Activated CD4-positive, alpha-beta T cell treated with anti-CD3 and anti-CD28 coated beads, Interleukin-2, amount 50 U/mL, for 1 hour (primary cell): ENCODE measurements at places on chromosomes 5 and 9.

DNA sequence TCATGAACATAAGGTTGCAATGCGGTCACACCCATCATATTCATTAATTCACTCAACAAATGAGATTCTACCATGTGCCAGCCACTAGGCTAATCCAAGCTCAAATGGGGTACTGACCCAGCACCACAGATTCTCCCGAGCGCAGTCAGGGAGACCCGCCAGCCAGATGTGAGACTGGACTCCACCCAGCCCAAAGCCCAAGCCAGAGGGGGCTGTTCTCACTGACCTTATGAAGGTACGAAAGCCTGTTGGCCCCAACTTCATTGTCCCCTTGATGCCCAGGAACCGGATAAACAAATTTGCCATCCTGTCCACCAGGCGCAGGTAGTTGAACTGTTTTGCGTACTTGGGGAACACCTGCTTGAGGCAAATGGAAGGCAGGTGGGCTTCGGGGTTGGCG is 218.8 kb downstream of the DAB2IP start:
- no peak for DNase-seq

GRCh38 chr9:116501871-116502270 is 185.2 kb upstream of the TRIM32 start:
- no peak for DNase-seq

GRCh38 chr9:14356351-14357265 is 42.7 kb upstream of the NFIB start:
- DNase-seq, result no peak

DNA sequence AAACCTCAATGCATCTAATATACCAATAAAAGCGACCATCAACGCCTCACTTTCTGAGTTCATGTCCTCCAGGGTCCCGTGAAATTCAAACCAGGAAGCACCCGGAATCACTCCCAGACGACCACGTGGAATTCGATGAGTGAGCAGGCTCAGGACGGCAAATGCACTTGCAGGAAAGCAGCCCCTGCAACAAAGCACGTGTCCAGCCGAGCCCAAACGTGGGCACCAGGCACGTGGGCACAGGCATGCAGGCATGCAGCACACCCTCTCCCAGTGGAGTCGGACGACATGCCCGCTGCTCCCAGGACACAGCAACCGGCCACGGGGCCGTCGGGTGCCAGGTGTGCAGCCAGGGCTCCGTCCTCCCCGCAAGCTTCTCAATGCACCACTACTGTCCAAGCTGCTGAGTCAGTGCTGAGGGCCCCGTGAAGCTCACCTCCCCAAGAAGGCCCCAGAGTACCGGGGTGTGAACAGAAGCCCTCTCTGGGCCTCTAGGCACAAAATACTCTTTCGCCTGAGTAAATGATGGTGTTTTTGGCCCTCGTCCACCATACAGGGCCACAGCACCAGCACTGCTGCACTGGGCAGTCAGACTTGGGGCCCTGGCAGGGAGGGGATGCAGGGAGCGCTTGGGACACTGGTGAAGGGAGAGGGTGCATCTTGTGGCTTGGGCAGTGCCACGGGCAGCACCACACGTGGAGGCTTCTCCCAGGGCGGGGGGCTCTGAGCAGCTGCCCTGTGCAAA is 87.6 kb downstream of the VAV2 start:
- DNase-seq, result no peak

GRCh38 chr5:124421584-124421983 is 324.9 kb downstream of the ZNF608 start:
- DNase-seq, result no peak

DNA sequence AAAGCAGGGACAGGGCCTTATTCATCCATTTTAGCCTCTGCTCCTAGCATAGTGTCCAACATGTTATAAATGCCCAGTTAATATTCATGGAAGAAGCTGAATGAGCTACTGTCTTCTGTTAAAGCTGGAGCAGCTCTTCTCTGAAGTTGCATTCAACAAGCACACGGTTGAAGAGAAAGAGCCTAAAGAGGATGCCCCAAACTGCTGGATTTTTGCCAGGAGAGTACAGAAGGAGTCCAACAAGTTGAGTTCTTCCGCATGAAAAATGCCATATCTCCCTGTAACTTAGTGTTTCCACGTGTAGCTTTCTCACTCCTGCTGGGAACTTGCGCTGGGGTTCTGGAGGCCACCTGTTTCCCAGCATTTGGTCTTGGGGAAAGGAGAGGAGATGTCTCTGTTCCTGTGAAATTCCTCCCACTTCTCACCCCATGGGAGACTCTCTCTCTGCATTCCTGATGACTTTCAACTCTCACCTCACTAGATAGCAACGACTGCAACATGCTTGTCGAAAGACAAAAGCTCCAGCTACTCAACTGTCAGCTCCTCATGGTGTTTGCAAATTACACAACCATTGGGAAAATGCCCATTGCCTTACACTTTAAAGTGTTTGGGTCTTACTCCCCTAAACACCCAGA is 122.8 kb downstream of the KIF4B start:
- DNase-seq, result no peak

DNA sequence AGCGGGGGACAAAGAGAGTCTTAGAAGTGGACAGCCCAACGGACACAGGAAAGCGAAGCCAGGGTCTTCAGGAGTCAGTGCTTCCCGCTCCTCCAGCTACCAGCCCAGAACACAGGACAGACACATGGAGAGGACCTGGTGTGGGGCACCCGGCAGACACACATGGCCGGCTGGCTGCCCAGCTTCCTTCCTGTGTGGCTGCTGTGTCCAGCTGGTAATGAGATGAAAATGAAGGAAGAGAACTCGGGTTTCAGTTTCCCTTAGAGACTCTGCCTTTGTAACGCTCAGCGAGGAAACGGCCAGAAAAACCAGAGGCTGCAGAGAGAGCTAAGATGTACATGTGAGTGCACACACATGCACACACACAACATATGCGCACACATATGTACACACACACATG is 87.5 kb downstream of the SECISBP2 start:
- no peak for DNase-seq

DNA sequence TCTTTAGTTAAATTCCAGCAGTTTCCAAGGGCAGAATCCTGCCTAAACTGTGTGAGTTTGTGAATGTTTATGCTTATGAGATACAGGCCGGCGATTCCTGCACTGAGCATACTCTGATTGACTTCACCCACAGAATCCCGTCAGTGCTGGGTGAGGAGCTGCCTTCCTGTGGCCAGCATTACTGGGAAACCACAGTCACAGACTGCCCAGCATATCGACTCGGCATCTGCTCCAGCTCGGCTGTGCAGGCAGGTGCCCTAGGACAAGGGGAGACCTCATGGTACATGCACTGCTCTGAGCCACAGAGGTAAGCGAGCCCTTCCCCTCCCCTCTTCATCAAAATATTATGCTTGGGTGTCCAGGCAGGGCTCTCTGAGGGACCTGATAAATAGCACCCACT is 103.7 kb downstream of the CMYA5 start:
- DNase-seq, result no peak

DNA sequence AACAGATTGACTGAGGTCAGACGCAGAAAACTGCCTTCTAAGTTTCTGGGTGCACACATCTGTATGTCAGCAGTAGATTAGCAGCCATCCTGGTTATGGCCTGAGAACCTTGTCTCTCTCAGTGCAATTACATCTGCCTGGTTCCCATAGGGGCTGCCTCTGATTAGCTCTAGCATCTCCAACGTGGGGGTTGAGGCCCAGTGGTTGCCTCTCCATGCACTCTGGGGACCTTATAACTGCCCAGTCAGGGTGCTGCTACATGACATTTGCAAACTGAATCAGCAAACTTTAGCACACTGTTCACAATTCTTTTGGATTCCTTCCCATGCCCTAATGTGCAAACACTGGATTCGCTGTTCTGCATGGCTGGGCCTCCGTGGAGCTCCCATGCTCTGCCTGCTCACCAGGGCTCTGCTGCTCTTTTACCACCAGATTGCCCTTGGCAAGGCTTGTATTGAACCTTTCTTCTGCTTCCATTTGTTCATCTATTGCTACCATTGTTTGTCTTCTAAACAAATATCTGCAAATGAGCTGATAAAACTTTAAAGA is 36.2 kb downstream of the SNX18 start:
- no peak for DNase-seq

DNA sequence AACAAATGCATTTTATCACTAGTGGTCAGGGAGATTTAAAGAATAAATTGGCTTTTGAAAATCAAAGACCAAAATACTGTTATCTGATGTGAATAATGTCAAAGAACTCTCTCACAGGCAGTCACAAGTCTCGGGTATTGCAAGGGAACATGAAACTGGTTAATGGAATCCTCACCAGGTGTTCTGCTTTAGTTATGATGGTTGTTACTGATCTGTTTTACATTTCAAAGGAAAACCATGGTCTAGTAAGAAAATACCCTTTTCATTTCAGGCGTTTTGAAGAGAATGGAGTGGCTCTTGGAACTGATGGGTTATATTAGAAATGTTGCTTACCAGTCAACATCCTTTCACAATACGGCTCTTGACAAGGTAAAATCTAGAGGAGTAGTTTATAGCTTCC is 43.4 kb downstream of the HACD4 start:
- DNase-seq, result no peak

- DNase-seq, result no peak
These were observed 142.9 kb downstream of the DMAC1 start for GRCh38 chr9:7656636-7657035.

DNA sequence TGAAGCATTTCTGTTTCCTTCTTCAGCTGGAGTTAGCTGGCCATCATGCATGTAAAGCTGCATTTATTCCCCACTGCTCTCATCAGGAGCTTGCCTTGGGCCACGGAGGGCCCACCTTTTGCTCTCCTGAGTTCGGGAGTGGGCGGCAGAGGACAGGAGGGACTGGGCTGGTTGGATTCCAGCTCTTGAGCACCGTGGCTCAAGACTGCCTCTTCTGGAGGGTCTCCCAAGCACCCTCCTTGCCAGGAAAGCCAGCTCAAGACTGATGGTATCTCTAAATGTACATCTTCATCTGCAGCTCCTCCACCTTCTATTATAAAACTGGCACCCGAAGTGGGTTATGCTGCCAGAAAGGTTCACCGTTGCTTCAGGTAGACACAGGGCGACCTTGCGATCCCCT is 399.6 kb upstream of the IRX1 start:
- no peak for DNase-seq

- no peak for DNase-seq
These were observed 131.2 kb upstream of the LMX1B start for GRCh38 chr9:126482361-126483044.

- DNase-seq, result no peak
These were observed 89.0 kb downstream of the ARSB start for GRCh38 chr5:78896132-78896531.

GRCh38 chr5:137605411-137605810 is 106.3 kb upstream of the SPOCK1 start:
- DNase-seq, result no peak

DNA sequence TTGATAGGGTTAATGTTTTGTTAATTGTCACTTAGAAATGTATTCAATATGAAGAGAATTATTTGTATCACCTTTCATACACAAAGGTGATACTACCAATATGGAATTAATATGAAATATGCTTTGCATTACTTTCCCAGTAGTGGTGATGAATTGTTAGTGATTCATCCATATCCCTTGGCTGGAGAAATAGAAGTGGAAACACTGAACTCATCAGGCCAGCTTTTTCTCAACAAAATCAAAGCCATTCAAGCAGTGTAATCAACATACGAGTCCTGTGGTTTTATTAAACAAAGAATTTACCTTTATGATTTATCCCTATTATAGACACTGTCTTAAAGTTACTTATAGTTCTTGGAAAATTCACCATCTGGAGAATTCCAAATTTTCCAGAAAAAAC is 264.0 kb upstream of the MEF2C start:
- no peak for DNase-seq

- DNase-seq, result no peak
These were observed 65.5 kb downstream of the ARHGEF28 start for GRCh38 chr5:73691302-73692080.

GRCh38 chr5:139243425-139243970 is 45.3 kb upstream of the SIL1 start:
- DNase-seq, result no peak

GRCh38 chr5:177553671-177554429 is 513 bp downstream of the FAM193B start:
- DNase-seq, result peak; percentile 35

DNA sequence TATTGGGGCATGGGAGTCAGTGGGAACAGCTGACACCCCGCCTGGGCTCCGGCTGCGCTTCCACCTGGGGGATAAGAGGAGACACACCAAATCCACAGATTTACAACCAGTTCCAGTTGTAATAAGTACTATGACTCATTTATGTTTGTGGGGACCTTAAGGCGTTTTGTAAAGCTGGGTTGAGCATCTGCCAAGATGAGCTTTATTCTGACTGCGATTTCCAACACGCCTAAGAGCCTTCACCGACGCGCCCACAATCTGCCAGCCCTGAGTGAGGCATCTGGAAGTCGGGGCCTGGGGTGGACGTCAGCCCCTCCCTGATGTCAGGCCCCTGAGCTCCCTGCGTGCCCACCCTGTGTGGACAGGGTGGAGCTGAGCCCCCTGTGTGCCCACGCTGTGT is 14.3 kb upstream of the LHX3 start:
- DNase-seq, result no peak

DNA sequence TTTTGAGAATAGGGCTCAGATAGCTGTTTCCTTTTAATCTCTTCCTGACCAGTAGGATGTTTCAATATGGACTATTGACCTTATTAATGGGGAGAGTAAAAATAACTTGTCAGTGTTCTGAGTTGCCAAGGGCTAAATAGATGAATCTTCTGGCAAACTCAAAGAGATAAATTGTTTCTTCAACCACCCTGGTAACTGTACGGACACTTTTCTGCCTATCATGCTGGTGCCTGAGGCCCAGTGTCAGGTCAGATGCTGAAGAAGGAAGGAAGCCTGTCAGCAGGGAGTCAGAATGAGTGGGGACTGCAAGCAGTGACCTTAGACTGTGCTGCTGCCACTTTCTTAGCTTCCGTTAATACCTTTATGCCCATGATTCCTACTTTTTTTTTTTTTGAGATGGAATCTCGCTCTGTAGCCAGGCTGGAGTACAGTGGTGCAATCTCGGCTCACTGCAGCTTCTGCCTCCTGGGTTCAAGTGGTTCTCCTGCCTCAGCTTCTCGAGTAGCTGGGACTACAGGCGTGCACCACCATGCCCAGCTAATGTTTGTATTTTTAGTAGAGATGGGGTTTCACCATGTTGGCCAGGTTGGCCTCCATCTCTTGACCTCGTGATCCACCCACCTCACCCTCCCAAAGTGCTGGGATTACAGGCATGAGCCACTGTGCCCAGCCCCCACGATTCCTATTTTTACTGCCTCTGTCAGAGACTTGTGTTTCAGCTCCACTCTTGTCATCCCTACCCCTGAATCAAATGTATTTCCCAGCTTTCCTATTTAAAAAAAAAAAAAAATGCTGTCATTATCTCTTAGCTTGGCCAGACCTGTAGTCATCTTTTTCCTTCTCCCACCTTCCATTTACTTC is 33.7 kb downstream of the TGFBR1 start:
- DNase-seq, result no peak

GRCh38 chr5:133081703-133082102 is 29.9 kb downstream of the HSPA4 start:
- DNase-seq, result no peak

- no peak for DNase-seq
These were observed 203.2 kb upstream of the IRX1 start for GRCh38 chr5:3392306-3392939.

DNA sequence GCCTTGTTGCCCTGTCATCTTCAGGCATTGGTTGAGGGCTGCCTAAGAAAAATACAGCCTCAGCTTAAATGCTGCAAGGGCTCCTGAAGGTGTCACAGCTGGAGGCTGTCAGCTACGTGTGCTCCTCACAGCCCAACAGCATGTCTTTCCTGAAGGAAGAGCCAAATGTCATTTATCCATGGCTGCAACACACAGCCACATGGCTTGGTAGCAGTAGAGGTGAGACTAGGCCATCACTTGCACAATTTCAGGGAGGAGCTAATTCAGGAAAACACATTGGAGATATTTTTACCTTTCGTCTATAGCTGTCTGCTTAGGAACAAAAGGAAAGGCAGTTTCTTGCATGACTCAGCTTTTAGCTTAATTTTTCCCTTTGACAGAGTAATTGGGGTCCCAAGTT is 260.7 kb downstream of the SYK start:
- DNase-seq, result no peak
